T follicular helper cell (primary cell): ENCODE measurements at places on chromosomes 16 and 17.

DNA sequence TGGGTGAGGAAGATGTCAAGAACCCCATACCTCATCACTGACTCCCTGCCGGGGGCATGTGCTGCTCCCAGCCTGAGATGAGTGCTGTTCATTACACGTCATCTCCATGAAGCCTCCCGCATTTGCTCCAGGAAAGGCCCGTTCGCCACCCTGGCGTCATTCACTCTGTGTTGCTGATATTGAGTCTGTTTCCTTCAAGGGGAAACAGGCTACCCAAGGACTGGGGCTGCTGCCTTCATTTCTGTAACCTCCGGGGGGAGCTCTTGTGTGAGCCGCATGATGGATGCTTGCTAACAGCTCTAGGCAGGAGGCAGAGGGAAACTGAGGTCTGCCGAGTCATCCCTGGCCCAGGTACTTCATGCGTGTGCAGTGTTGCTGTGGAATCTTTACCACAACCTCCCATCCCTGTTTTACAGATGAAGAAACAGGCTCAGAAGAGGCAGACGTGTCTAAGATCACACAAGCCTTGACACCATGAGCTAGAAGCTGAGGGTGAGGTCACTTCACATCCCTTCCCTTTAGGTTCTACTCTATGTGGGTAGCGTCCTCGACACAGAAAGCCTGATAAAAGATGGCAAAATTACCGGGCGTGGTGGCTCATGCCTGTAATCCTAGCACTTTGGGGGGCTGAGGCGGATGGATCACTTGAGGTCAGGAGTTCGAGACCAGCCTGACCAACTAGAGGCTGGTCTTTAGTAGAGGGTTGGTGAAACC, 3.5 kb upstream of the ARMC5 start:
- DNase-seq = no peak

GRCh38 chr17:82333279-82334171, at the start of gene SECTM1:
Gene SECTM1, minus strand, starts transcription at chr17:82333766. Its CDS starts 6,526 bp downstream, at chr17:82327240.
- DNase-seq = no peak

GRCh38 chr17:41835214-41835799, 725 bp downstream of the NT5C3B start:
- DNase-seq = no peak

DNA sequence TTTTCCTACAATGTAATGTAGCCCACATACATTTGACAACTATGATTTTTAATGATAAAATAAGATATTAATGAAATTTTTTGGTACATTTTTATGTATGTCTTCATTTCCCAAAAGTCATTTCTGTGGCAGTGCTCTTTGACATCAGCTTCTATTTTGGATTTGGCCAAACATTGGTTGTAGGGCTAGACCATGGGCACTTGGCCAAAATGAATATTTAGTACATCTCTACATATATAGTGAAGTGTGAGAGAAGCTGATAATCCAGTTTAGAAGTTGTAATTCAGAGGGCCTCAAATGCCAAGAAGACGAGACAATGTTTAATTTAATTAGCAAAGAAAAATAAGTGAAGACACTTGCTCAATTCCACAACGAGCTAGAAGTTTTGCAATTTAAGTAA, 724.9 kb upstream of the SOX9 start:
- DNase-seq = no peak

DNA sequence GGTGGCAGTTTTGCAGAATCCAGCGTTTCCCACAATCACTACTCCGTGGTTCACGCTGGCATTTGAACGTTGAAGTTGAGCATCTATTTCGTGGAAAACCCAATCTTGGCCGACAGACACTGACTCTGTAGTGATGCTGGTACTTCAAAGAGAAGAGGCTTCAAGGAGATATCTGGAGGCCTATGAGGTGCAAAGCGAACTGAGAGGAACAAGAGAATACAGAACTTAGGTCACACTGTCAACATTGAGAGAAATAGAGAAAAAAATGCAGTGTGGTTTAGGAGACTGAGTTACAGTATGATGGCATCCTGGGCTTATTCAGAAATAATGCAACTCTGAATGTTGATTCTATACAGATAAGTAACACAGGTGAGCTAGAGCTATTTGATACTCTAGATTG, 16.0 kb downstream of the CCL16 start:
- DNase-seq = no peak

DNA sequence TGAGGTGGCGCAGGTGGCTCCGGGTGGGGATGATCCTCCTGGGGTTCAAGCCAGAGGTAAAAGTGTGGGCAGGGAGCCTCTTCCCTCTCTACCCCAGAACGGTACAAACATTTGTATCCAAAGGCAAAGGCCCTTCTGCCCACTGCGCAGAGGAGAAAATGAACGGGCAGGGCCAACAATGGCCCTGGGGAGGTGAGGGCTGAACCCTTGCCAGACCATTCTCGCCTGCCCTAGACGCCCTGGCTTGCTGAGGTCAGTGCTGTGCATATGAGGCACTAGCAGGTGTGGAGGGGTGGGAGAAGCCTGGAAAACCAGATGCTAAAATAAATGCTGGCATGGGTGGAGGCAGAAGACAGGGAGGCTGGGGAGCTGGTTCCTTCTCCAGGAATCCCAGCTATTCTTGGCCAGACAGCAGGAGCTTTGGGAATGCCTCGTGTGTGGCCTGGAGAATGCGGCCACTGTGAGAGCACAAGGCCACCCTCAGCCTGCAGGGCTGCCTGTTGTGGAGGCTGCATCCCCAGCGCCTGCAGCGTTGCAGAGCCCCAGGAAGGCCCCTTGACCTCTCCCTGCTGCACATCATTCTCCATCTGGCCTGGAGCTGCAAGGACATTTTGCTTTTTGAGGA, 4.5 kb downstream of the C17orf50 start:
- no peak for DNase-seq
